ENCODE measurements at places on chromosomes 6 and 20. TPM values are rescaled to one million over a fixed set of nuclear protein-coding genes. Genes with fewer than 3 reads are reported as not detected.
A peak's percentile ranks its signal among the peaks of the same experiment; 100 is the strongest.

GRCh38 chr6:5339786-5340185 lies 78.5 kb downstream of the FARS2 start:
- DNase-seq, result no peak

DNA sequence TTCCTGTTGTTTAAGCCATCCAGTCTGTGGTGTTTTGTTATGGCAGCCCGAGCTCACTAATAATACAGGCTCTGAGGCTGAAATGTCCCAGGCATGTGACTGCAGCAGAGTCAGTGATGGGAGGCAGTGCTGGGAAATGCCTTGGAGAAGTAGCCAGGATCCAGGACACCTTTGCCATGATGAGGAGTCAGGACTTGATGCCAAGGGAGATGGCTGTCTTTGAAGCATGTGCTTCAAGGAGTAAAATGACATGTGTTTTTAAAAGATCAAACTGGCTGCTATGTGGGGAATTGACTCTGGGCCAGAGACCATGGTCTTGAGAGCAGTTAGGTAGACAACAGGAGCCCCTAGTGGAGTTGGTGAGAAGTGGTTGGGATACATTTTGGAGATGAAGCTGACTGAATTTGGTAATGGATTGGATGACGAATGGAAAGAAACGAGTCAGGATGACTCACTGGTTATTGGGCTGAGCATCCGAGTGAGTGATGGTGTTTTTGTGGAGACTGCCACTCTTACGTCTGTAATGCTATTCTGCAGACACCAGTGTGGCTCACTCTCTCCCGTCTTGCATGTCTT lies 322.2 kb downstream of the PLCB1 start:
- DNase-seq, result peak; percentile 79

DNA sequence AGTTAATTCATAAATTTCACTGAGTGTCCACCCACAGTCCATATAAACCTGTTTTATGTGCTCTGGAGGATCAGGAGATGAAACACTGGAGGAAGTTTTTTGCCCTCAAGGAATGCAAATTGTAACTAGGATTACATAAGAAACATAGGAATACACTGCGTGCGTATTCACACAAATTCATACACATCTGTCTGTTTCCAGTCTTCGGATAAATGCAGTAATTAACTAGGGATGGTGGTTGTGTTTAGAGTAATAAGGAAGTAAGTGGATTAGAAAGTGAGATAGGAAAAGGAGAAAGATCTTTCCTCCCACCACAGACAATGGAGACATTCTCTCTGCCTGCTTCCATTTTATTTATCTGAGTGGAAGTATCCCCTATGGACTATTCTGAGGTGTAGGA lies 35.7 kb upstream of the POPDC3 start:
- no peak for DNase-seq

GRCh38 chr6:100823041-100823440 lies 58.1 kb downstream of the ASCC3 start:
- no peak for DNase-seq

DNA sequence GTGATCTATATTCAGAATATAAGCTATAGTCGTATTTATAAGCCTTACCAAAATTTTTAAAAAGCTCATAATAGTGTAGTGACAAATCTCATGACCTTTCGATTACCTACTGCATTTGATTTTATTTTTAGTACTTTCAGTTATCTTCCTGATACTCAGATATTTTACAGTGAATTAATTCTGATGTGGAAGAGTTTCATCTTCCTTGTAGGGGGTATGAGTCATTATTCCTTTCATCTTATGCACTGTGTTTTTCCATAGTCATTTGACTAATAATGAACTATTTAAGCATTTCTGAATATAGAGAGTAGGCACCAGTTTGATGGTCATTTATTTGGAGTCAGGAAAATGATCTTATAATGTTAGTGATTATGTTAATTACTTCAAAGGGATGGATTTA lies 36.4 kb downstream of the HDGFL1 start:
- no peak for DNase-seq

GRCh38 chr20:63028461-63028921 lies 21.7 kb upstream of the BHLHE23 start:
- no peak for DNase-seq

GRCh38 chr6:135640449-135641111 lies 143.0 kb upstream of the AHI1 start:
- no peak for DNase-seq

DNA sequence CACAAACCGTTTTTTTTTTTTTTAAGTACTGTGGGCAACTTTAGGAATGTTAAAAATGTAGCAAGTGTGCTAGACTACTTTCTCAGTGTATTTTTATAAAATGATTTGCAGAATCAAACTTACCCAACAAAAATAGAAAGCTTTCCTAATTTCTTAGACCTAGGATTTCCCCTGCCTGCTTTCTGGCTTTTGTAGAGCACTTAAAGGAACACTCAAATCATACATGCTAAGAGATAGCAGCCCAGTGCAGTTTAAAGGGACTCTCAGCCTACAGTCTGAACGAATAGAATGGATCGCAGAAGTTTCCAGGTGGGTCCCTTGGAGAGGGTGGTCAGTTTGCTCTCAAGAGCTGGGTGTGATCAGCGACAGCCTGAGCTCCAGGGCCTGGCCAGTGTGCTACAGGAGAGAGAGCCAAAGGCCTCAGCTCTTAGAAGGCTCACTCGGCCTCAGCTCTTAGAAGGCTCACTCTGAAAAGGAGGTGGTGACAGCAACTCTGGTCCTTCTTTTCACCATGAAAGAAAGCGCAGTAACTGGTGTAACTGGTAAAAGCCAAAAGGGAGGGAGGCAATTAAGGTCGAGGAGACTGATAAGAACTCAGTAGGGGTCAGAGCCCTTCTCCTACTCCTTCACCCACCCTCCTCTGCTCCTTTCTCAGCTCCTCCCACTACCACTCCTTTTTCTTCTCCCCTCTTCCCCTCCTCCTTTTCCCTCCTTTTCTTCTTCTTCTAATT lies 142.4 kb downstream of the ZFP64 start:
- DNase-seq, result peak; percentile 10

GRCh38 chr6:34958734-34959133 lies 69.7 kb downstream of the ANKS1A start:
- DNase-seq, result no peak

GRCh38 chr20:24017458-24017755 lies 28.8 kb upstream of the GGTLC1 start:
- DNase-seq, result no peak

DNA sequence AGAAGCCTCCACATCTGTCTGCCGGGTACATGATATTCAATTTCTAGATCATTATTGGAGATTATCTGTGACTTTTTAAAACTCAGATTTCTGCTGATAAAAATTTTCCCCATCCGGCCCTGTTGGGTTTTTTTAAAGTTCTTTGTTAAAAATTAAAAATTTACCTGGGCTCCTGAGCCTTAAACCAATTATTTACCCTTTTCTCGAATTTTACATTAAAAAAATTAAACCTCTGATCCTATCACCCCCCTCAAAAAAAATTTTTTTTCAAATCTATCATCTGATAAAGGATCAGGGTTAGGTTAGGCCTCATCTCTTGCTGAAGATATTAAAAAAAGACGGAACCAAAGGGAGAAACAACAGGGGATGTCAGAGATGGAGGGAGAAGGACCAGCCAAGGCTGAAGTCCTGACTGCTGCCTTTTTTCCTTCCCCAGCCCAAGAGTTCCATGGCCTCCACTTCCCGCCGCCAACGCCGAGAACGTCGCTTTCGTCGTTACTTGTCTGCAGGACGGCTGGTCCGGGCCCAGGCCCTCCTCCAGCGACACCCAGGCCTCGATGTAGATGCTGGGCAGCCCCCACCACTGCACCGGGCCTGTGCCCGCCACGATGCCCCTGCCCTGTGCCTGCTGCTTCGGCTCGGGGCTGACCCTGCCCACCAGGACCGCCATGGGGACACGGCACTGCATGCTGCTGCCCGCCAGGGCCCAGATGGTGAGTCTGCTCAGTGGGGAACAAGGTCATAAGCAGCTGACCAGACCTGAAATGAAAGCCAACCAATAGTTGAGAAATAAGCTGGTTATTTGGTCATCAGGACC lies 527 bp downstream of the NFKBIL1 start:
- peak; percentile 33 for DNase-seq

Gene MUC22
- total RNA-seq, result not detected

Gene TCP11
- 0.32 TPM for total RNA-seq

Gene C20orf202
- not detected for total RNA-seq

Gene CPXM1
- total RNA-seq, result 10.8 TPM
